ENCODE measurements at places on chromosomes 16 and 17. TPM values are rescaled to one million over a fixed set of nuclear protein-coding genes. Genes with fewer than 3 reads are reported as not detected.

BBS2 gene
- total RNA-seq: 18.6 TPM

SPNS3 gene
- not detected for total RNA-seq

ABCC11 gene
- total RNA-seq: 0.22 TPM

SPECC1 gene
- 43.2 TPM for total RNA-seq

ANKRD40 gene
- 48.5 TPM for total RNA-seq

EFCAB13 gene
- total RNA-seq: 1.9 TPM

TBC1D3C gene
- not detected for total RNA-seq

PLLP gene
- 1.4 TPM for total RNA-seq

CACNA1G gene
- 4.1 TPM for total RNA-seq

PLCD3 gene
- 148 TPM for total RNA-seq

BAHCC1 gene
- 9.6 TPM for total RNA-seq

PIGL gene
- 18.0 TPM for total RNA-seq

ABCC6 gene
- 0.95 TPM for total RNA-seq

CACNG4 gene
- total RNA-seq: 12.6 TPM

CLEC3A gene
- total RNA-seq: not detected

SLC38A8 gene
- not detected for total RNA-seq

ZNF747 gene
- 3.8 TPM for total RNA-seq

CCDC182 gene
- total RNA-seq: not detected

SYT17 gene
- 9.7 TPM for total RNA-seq

SSH2 gene
- total RNA-seq: 33.0 TPM

CMTM1 gene
- total RNA-seq: 0.49 TPM

ADORA2B gene
- total RNA-seq: 14.4 TPM

LITAFD gene
- not detected for total RNA-seq

CLEC10A gene
- total RNA-seq: not detected

PLCG2 gene
- total RNA-seq: 5.0 TPM

TTYH2 gene
- 2.1 TPM for total RNA-seq

MAF gene
- 0.33 TPM for total RNA-seq

ARHGAP23 gene
- total RNA-seq: 52.1 TPM

CKLF gene
- total RNA-seq: 71.0 TPM

NPIPB8 gene
- total RNA-seq: not detected

GP1BA gene
- total RNA-seq: not detected

NOTUM gene
- total RNA-seq: 0.53 TPM

ZSCAN10 gene
- not detected for total RNA-seq

CHST4 gene
- total RNA-seq: 0.08 TPM

MYOCD gene
- total RNA-seq: 0.97 TPM

RNU2-1 gene
- not detected for total RNA-seq

RNF222 gene
- not detected for total RNA-seq

TNFRSF17 gene
- total RNA-seq: not detected

HNF1B gene
- total RNA-seq: 21.6 TPM

ACD gene
- total RNA-seq: 34.0 TPM
